ENCODE measurements at places on chromosomes 11 and 22.

GRCh38 chr11:100823360-100823759, 136.3 kb downstream of the ARHGAP42 start:
- no peak for DNase-seq

- no peak for DNase-seq
Observed at GRCh38 chr11:103994094-103994493, 42.3 kb upstream of the DDI1 start.

- no peak for DNase-seq
Observed at GRCh38 chr11:413120-414081, 1.4 kb downstream of the SIGIRR start.

GRCh38 chr11:10564696-10565318, 3.7 kb downstream of the LYVE1 start:
- DNase-seq = no peak

DNA sequence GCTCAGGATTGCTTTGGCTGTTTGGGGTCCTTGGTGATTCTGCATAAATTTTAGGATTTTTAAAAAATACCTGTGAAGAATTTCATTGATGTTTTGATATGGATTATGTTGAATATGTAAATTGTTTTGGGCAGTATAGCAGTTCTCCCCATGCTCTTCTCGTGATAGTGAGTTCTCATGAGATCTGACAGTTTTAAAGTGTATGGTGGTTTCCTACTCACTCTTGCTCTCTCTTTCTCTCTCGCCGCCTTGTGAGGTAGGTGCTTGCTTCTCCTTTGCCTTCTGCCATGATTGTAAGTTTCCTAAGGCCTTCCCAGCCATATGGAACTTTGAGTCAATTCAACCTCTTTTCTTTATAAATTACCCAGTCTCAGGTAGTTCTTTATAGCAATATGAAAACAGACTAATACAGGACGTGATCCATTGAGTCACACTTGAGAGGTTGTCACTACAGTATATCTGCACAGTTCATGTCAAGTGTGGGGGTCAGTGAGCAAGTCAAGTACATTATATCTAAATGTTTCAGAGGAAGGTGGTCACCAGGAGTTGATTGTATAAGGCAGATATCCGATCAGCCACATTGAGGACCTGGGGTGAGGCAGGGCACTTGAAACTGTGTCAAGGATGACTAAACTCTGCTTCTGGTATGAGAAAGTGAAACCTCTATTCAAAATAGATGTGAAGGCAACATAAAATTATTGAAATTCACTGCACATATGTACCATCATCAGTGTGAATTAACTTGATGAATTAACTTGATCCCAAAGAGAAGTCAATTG, 70.7 kb upstream of the CCDC179 start:
- DNase-seq = peak; percentile 6
